ENCODE measurements at places on chromosomes 5 and 9. TPM values are rescaled to one million over a fixed set of nuclear protein-coding genes. Genes with fewer than 3 reads are reported as not detected.

GRCh38 chr9:76987594-76988200, 31.8 kb upstream of the FOXB2 start:
- DNase-seq, result no peak

DNA sequence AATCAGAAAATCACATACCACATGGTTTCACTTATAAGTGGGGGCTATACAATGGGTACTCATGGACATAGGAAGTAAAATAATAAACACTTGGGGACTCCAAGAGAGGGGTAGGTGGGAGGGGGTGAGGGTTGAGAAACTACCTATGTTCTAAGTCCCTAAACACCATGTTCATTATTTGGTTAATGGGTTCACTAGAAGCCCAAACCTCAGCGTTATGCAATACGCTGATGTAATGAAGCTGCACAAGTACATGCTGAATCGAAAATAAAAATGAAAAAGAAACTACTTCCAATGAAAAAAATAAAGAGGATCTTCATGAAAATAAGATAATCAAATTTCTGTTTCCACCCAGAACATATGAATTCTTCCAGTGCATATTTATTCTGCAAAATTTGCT, 208.5 kb downstream of the TMEM161B start:
- DNase-seq, result no peak

DNA sequence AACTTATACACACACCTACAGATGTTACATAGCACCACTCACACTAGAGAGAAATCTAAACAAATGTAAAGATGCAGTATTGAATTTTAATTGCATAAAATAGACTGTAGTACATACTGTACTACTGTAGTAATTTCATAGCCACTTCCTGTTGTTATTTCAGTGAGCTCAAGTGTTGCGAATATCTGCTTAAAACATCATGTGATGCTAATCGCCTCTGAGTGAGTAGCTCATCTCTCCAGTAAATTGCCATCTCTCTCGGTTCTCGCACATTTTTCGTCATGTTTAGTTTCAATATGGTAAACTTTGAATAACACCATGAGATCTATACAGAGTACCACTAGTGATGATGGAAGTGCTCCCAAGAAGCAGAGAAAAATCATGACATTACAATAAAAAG, 22.0 kb upstream of the ARHGEF28 start:
- no peak for DNase-seq

GRCh38 chr9:133059623-133060022, 2.2 kb upstream of the CEL start:
- DNase-seq, result no peak

- no peak for DNase-seq
These were observed 233.1 kb upstream of the MSX2 start for GRCh38 chr5:174491265-174491664.

DNA sequence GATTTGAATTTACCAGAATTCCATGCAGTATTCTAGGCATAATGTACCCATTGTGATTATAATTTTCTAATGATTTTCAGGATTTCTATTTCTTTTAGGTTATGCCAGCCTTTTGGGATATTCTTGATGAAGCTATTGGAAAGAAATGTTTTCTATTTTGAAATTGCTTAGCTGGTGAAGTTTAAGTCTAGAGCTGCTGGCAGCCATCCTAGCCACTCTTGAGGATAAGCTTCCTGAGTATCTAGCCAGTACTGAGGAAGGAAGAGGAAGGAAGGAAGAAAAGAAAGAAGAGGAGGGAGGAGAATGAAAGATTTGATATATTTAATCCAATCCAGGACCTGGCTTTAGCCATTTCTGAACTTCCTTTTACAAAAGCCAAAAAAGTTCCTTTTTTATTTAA, 142.1 kb upstream of the DAB2 start:
- DNase-seq, result no peak

DNA sequence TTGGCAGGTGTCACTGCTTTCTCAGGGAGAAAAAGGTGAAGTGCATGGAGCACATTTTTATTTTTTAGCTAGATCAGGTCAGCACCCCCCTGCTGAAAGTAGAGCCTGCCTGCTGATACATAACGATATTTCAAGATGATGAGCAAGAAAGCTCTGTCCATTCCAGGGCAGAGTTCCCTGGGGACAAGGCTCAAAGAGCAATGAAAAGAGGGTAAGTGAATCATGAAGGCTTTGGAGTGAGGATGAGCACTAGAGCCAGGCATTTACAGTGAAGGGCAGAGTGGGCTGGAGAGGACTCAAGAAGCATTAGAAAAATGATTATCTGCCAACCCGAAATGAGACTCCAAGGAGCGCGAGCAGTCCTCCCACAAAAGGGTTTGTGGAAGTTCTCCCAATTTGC, 345.7 kb downstream of the TLE4 start:
- DNase-seq, result no peak

GRCh38 chr5:99054972-99055371, 126.2 kb upstream of the CHD1 start:
- DNase-seq, result no peak

DNA sequence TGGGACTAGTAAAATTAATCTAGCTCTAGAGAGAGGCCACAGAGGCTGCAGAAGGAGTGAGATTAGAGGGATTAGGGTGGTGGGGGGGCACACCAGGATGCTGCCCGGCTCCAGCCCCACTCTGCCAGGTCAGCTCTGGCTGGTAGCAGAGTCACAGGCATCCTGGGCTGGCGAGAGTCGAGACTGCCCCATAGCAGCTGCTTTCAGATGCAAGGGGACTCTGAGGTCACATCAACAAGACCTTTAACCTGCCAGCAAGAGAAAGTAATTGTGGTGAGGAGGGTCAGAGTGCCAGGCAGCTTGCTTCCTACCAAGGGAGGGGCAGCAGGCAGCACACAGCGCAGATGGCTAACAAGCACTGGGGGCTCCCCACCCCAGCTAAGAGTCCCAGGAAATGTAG, 7.5 kb downstream of the EPB41L4B start:
- no peak for DNase-seq

- no peak for DNase-seq
These were observed 147.6 kb downstream of the AUH start for GRCh38 chr9:91214086-91214485.

DNA sequence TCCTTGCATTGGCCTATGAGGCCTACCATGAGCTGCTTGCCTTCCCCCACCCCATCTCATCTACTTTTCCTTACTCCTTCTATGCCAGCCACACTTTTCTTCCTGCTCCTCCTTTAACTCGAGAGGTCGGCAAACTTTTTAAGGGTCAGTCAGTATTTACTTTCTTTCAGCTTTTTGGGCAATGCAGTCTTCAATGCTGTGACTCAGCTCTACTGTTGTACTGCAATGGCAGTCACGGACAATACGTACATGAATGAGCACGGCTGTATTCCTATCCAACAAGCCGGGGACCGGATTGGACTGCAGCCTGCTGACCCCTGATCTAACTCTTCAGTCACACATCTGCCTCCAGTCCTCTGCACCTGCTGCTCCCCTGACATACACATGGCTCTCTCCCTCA, 602 bp upstream of the ACTL7A start:
- no peak for DNase-seq

DNA sequence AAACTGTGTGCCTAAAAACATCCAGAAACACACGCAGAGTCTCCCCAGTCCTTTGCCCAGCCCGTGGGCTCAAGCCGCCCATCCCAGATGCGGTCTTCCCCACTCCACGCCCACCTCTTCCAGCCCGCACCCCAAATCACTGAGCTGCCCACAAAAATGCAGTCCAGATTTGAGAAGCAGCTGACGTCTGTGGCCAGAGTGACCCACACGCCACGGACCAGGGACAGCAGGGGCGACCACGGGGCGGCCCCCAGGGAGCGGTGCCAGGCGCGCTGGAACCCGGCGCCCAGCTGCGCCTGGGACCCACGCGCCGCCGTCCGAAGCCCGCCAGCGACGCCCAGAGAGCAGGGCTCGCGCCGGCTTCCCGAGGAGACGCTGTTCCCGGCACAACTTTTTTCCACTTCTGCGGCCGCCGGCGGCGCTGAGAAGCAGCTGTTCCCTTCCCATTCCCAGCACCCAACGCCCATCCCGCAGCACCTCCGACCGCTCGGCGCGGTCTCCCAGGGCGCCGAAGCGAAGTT, 674 bp downstream of the LHFPL2 start:
- DNase-seq, result peak; percentile 87

GRCh38 chr5:95835682-95836385, 13.3 kb upstream of the GLRX start:
- DNase-seq, result peak; percentile 87

DNA sequence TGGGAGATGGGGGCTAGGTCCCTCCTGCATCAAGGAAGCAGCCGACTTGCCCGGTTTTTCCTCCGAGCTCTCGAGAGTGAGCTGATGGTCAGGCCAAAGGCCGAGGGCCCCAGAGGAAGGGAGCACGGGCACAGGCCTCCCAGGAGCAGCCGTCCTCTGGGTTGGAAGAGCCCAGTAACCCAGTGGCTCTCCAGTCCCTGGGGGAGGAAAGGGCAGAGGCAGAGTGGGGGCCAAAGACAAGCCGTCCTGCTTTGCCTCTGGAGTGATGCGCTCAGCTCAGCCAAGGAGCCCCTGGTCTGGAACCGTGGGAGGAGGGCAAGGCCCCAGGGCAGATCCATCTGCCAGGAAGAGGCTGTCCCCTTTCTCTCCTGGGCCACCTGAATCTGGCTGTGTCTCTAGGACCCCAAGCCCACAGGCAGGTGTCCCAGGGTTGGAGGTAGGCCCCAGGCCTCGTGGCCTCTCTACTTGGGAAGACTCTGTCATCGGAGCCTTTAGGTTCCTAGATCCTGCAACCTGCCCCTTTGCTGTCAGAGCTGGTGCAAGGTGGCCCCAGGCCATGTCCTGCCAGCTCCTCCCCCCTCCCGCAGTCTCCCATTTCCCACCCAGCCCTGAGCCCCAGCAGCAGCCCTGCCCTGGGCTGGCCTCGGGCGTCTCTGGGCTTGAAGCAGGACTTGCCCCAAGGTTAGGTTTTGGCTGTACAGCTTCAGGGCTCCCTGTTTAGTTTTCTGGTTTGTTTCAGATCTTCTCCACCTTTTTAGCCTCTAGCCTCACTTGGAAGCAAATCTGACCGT, 224.1 kb downstream of the CACNA1B start:
- no peak for DNase-seq

- no peak for DNase-seq
These were observed 471.3 kb downstream of the TMEM232 start for GRCh38 chr5:110255194-110255593.

GRCh38 chr5:172855597-172856292, 21.7 kb downstream of the ERGIC1 start:
- no peak for DNase-seq

DNA sequence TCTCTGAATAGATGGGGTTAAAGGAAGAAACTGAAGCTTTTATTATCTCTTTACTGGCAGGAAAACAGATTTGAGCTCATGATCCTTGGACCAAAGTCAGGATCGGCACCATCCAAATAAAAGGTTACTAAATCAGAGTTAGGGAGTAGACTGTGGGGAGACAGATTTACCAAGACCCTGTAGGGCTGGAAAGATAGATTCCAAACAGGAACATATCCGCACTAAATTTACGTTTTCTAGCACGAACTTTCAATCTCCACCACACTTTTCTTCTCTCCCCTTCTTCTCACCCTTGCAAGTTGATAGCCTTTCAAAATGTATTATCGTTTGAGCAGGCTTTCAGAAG, 120.0 kb upstream of the HMHB1 start:
- no peak for DNase-seq

GRCh38 chr5:120240706-120241105, 223.4 kb upstream of the PRR16 start:
- no peak for DNase-seq

- DNase-seq, result no peak
These were observed 245.0 kb upstream of the ACTBL2 start for GRCh38 chr5:57727591-57727990.

- peak; percentile 72 for DNase-seq
These were observed 1.1 kb upstream of the NOTCH1 start for GRCh38 chr9:136546697-136547501.

The CA9 gene
- 22.2 TPM for total RNA-seq

The HNRNPH1 gene
- total RNA-seq, result 474 TPM

The FBP2 gene
- not detected for total RNA-seq

The PDGFRB gene
- 33.9 TPM for total RNA-seq

The MARCHF11 gene
- total RNA-seq, result not detected

The ADAMTS19 gene
- not detected for total RNA-seq

The IL5 gene
- not detected for total RNA-seq

The BNC2 gene
- total RNA-seq, result 1.7 TPM

Data from lower leg skin (tissue), 4 donors.